Liver (tissue), 10 donors: ENCODE measurements at places on chromosomes 6 and 20. TPM values are rescaled to one million over a fixed set of nuclear protein-coding genes. Genes with fewer than 3 reads are reported as not detected.

The ZC2HC1B gene
- not detected for total RNA-seq

DNA sequence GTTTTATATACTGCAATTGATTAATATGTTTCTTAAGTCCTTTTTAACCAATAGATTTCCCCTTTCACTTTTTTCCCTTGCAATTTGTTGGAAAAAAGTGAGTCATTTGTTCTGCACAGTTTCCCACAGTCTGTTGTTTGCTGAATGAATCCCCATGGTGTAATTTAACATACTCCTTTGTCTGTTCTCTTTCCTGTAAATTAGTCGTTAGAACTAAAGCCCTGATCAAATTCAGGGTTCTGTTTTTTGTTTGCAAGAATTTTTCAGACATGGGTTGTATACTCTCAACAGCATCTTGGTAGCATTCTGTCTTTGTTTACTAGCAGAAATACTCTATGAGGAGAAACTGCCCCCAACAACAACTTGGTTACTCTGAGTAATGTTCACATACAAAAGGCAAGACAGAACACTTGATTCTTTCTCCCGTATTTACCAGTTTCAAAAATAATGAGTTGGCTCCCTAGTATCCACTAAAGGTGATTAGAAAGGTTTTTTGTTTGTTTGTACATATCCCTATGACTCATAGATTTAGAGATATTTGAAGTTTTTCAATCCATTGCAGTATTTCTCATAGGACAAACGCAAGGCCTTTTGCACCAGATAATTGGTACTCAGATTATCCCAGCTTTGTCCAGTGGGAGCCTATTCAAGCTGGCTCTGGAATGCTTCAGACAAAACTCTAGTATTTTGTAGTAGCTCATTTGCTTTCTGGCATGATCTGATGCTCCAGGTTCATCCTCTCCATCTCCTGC is 16.5 kb downstream of the BLOC1S5 start:
- DNase-seq: no peak

DNA sequence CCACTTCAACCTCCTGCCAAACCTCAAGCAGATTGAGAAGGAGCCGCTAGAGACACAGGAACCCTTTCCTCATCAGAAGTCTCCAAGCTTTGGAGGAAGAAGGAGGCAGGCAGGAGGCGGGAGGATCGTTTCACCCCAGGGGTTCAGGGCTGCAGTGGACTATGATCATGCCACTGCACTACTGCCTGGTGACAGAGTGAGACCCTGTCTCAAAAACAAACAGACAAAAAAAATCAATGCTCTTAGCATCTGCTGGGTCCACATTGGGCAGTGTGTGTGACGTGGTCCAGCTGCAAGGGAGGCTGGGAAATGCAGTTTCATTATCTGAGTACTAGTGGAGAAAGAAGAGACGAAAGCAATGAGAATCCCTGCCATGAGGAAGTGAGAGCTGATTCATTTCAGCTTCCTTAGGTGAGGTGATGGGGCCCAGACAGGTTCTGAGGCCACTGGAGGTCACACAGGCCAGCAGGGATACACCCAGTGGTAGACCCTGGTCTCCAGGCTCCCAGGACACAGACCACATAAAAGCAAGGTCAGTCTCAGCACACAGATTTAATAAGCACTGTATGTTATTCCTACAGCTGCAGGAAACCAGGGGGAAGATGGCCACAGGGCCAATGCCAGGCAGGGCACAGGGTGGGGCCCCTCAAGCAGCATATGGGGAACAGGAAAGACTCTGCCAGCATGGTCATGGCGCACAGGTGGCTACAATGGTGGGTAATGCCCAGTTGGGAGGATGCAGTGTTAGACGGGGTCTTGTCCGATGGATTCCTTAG is 4.3 kb downstream of the GFRA4 start:
- DNase-seq: no peak

- no peak for DNase-seq
These were observed 173.5 kb downstream of the DLL1 start for GRCh38 chr6:170117111-170117972.

DNA sequence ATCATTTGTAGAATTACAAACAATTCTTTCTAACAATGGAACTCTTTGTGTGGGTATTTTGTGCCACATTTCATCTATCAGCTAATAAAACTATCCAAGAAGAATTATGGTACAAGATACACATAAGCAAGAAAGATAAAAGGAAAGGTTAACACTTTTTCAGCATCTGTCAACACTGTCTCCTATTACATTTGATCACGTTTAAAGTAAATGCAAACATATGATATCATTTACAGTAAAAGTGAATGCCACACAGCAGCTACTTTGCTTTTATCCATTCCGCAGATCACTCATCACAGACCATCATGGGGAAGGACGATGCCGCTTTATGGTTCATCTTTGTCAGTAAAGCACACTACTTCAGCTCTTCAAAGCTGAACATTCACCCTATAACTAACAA is 456.4 kb upstream of the MANEA start:
- no peak for DNase-seq

DNA sequence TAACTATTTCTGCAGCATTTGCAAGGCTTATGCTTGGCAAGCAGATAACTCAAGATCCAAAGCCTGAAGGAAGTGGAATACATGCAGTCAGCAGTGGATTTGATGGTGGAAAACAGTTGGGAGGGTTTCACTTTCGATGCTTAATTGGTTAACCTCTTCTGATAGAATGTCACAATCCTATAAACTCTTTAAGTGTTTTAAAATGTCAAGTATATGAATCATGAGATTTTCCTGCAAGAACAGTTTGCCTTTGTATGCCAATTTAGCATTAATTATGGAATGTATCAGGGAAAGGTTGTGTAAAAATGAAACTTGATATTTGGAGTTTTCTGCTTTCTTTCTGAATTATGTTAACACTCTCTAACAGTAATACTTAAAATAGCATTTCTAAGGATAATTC is 36.6 kb downstream of the NKX2-4 start:
- DNase-seq: no peak

DNA sequence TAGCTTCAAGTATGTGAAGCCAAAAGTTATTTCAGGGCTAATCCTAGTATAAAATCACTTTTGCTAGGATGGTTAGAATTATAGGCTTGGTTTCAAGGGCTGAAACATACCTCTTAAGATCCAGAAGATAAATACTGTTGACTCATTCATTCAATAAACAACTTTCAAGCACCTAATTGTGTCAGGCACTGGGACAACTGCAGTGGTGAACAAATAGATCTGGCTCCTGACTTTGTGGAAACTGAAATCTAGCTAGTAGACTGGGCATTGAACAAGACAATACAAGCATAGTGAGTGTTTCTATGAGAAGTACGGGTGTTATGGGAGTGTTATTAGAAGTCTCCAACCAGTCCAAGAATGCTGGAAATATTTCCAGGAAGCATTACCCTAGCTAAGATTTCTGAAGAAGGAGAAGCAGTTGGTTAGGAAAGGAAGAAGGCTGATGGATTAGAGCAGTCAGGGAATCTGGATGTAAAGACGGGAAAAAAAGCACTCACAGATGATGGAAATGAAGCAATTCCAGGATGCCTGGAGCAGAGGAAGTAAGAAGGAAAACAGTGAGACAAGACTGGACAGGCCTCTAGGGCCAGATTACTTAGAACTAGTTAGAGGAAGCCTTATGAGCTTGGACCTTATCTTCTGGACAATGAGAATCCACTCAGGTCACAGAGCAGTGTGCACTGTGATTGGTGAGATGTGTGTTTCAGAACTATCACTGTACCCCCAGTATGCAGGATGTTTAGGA is 132.6 kb upstream of the RAB32 start:
- DNase-seq: no peak

GRCh38 chr6:82881519-82881918 is 184.1 kb downstream of the UBE3D start:
- DNase-seq: no peak

DNA sequence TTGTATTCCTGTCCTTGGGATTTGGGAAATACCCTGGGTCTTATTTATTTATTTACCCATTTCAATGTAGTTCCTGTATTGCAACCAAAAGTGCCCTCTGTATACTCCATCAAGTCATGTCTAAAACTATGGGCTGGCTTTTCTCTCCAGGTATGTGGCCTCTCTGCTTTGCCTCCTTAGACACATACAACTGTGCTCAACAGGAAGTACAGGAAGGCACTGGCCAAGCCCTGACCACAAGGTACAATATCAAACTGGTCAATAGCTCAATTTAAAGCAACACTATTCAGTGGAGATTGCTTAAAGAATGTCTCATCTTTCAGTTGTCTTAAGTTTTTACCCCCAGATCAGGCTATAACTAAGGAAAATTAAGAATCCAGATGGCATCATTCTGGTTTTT is 42.3 kb upstream of the SLC24A3 start:
- no peak for DNase-seq
